ENCODE measurements at places on chromosomes 11 and 22.
A peak's percentile ranks its signal among the peaks of the same experiment; 100 is the strongest.

DNA sequence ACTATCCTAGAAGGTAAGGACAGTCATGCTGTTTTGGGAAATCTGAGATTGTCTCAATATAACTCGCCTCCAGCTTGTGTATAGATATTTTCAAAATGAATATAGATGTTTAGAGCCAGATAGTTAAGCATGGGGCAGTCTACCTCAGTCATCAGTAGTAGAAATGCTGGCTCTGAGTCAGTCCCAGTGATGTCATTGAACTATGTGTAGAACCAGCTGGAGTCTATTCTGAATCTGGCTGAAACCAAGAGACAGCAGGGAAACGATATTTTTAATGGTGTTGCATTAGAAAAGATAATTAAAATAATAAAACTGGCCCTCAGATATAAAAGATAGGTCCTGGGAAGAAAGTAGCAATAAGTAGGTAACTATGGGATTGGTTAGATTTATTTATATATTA is 25.9 kb downstream of the PIWIL4 start:
- DNase-seq, result no peak

DNA sequence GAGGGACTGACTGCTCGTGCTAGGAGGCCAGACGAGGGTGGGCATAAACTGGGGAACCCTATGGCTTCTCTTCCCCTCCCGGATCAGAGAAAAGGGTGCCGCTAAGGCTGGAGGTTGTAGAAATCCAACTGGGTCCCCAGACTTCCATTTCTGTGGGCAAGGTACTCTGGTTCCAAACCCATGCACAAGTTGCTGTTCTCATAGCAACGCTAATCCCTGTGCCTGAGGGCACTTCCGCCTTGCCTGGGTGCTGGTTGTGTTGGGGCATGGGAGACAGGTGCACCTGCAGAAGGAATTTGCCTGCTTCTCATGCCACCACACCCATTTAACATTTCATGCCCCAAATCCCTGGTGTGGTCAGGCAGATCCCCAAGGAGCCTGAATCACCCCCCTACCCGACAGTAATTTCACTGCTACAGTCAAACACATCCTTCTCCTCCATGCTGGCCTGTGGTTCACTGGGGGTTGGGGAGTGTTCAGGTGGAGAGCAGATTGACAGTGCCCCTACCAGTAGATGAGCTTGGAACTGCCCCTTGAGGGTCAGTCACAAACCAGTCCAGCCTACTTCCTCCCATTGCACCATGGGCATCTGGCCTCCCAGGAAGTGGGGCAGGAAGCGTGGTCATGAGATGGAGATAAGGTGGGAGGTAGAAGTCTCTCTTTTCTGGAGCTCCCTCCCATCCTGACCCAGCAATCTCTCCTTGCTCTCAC is 1.2 kb downstream of the C2CD2L start:
- DNase-seq, result no peak

DNA sequence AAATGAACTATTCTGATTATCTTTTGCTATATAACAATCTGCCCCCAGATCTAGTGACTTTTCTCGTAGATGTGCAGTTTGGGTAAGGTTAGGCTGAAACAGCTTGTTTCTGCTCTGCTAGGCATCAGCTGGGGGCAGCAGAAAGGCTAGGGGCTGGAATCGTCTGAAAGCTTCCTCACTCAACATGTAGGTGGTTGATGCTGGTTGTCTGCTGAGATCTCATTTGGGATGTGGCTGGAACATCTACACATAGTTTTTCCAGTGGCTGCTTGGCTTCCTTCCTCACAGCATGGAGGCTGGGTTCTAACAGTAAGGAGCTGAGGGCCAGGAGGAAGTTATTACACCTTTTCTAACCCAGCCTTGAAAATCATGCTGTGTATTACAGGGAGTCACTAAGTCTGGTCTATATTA is 30.2 kb downstream of the USP47 start:
- DNase-seq, result no peak

GRCh38 chr22:23054531-23055257 is 15.6 kb upstream of the GNAZ start:
- DNase-seq, result no peak

DNA sequence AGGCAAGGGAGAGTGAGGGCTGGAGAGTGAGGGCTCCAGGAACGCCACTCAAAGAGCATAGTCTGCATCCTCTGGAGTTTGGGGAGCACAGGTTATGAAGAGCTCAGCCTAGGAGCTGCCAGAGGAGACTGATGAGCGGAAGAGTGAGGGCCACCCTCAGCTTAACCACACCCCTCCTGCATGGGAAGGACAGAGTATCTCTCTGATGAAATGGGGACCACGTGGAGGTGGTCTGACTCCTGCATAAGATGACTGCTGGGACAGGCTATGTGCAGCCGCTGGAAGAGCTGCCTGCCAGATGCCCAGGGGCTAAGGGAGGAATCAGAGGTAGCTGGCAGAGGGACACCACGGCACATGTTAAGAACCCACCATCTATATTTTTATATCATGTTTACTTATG is 162.9 kb upstream of the POU2AF2 start:
- DNase-seq, result no peak

DNA sequence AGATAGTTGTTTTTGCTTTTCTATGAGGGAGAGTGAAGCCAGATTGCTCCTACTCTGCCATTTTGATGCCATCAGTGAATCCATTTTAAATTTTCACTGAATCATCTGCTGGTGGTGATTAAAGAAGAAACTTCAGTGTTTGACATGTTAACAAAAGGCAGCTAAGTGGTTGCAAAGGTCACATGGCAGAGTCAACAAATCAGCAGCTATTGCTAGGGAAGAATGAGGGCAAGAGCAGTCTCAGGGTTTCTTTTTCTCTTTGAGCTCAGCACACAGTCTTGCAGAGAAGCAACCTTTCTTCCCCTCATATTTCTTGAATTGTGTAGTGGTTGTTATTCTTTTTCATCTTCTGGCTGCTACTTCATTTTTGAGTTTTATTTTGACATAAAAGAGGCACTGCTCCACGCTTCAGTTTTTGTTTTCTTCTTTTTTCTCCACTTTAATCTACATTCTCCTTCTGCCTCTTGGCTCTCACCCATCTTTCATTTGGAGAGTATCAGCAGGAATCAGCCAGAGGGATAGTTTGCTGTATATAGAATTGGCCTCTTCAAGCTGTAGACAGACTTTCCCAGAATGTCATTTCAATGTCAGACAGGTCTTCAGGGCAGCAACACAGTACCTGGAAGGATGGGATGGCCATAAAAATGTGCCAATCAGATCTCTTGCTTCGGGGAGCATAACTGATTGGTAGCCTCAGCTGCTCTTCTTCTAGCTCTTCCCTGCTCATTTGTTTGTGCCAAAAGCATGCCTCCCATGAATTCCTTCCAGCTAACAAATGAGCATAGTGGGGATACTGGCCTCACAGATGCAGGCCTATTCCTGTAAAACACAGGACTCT is 153.9 kb downstream of the TRPC6 start:
- DNase-seq, result no peak

DNA sequence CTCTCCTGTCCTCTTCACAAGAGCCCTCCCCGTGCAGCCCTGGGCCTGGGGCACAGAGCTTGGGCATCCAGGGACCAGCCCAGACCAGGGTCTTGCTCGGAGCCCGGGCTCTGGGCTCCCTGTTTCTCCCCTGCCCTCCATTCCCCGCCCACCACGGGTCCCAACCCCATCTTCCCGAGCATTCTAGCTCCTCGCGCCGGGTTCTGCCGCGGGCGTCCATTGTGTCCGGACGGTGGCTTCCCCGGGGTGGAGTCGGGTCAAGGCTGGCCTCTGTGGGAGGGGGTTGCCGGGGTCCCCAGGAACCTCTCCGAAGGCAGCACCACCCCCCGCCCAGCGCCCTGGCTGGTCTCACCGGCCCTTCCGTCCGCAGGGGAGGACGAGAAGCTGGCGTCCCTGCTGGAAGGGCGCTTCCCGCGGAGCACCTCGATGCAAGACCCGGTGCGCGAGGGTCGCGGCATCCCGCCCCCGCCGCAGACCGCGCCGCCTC is 18.1 kb upstream of the ACR start:
- DNase-seq, result no peak

DNA sequence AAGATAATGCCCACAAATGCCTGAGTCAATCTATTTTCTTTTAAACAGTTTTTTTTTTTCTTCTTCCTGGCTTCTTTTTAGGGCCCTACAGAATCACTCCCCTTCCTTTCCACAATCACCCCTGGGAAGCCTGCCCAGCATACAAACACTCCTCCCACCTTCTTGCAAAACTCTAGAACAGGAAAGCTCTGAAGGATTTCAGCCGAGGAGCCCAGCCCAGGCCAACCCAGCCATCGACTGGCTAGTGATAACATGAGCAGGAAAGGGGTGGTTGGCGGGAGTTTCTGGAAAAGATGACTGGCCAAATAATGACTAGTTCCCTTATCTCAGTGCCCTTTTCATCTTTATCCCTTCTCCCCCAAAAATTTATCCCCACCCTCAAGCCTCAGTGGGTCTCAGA is 68.2 kb downstream of the USP35 start:
- DNase-seq, result no peak

DNA sequence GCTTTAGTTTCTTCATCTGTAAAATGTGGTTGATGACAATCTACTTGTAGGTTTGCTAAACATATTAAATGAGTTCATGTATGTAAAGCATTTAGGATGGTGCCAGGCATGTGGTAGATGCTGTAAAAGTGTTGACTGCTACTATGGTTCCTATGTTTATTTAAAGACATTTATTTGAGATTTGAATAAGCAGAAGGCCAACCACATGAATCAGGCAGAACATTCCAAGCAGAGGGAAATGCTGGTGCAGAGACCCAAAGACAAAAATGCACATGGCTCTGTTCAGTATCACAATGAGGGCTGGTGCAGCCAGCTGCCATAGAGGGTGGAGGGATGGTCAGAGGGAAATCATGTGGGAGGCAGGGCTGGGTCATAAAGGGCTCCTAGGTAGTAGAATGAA is 156.2 kb upstream of the PDGFD start:
- DNase-seq, result no peak

- DNase-seq, result no peak
Observed at GRCh38 chr11:41320238-41320637, 139.2 kb downstream of the LRRC4C start.

DNA sequence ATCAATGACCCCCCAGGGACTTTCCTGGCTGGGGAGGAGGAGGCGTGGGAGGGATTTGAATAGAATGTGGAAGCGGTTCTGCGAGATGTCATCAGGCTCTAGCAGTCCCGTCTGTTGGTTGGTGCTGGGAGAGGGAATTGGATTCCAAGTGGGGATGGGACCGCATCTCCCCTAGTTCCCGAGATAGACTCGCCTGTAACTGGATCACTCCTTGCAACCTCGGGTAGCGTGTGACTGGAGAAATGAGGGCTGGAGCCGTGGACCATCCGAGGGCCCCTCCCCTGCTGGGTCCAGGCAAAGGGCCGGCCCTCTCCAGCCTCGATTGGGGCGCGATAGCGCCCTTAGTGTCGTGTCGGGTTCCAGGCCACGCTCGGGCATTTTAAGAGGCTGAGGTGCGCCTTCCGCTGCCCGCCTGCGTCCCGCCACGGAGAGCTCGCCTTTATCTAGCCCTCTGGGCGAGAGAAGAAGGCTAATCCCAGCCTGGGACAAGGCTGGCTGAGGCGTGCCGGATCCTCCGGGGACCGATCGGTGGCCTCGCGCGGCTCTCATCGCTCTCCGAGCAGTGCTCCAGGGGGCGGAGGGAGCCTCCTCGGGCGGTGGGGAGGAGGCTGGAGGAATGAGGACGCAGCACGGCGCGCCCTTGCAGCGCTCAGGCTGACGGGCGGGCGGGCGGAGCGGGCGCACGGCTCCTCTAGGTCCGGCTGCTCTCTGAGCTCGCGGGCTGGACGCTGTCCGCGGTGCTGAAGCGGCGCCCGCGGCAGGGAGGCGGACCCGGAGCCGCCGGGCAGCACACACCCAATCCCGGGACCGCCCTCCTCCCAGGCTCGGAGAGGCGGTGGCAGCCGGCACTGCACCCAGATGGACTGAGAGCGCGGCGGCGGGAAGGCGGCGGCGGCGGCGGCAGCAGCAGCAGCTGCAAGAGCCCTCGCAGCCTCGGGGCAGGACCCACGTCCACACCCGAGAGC is 107.8 kb downstream of the OSBP2 start:
- DNase-seq, result peak; percentile 34

DNA sequence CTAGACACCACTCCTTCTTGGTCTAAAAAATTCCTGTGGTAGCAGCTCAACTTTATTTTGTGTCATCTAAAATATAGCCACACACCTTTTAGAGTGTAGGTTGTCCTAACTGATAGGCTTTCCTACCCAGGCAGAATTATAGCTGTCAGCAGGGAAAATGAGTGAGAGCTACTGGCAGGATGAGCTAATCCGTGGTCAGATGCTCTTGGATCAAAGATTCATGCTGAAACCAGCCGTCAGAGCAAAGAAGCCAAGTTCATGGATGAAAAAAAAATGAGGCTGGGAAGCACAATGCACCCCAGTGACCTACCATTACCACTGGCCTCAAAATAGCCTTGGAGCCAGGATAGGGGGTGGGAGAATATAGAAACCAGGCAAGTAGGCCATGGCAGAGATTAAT is 113.1 kb upstream of the BLID start:
- DNase-seq, result no peak

- DNase-seq, result no peak
Observed at GRCh38 chr11:123086305-123086704, 24.4 kb upstream of the HSPA8 start.

GRCh38 chr11:74418509-74418895 is 20.3 kb upstream of the PGM2L1 start:
- DNase-seq, result no peak

DNA sequence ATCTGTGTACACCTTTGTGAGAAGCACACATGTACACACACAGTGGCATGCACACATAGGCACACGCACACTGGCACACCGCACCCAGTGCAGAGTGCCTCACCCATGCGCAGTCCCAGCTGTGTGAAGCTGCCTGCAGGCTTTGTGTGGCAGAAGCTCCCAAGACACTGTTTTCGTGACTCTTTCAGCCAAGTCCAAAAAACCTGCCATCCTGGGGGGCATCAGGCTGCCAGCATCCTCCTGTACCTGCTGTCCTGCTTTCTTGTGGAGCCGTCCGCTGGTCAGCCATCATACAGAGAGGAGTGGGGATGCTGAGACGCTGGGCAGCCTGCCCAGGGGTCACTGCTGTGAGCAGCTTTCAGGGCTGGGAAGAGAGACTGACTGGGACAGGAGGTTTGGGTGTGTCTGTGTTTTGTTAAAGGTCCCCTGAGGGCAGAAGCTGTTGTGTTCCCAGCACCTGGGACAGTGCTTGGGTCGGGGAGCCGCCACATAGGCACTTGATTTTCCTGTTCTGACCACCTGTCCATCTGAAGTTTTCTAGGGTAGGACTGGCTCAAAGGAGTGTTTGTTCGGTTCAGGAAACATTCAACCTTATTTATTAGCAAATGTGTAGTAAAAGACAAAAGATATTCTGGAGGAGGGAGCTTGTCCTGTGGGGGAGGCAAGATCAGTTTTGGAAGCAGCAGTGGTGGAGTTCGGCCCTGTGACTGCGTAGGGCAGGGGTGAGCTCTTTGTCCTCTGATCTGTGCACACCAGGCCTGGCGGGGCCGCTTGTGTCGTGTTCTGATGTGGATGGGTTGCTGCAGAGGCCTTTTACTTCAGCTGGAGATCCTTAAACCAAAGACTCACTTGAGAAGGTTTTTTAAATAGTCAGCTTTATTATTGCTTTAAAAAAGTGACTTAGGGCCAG is 29.7 kb downstream of the AP2A2 start:
- DNase-seq, result no peak

- no peak for DNase-seq
Observed at GRCh38 chr11:129317571-129317970, 58.1 kb upstream of the BARX2 start.

All from stimulated activated CD4-positive, alpha-beta T cell treated with anti-CD3 and anti-CD28 coated beads, TNF-alpha, amount 100 ng/mL, for 4 hours (primary cell).